ENCODE measurements at places on chromosomes 4 and X.

DNA sequence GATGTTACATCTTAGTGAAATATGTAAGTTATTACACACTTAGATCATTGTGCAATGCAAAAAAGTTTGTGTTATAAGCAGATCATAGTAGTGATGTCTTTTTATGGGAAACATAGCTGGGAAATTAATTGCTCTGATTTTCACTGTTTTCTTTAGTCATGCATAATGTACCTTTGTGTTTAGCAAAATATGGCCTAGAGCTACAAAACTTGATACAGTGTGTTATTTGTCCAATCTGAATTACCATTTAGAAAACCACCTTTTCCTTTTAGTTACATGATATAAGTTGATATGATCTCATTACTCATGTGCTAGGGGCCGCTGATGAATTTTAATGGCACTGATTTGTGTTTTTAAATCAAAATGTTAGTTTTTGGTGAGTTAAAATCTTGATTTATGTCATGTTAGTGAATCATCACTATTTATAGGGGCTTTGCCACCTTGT, 2.0 kb downstream of the BMPR1B start:
- DNase-seq, result no peak

GRCh38 chr4:156242390-156242789, 288.7 kb upstream of the CTSO start:
- no peak for DNase-seq

DNA sequence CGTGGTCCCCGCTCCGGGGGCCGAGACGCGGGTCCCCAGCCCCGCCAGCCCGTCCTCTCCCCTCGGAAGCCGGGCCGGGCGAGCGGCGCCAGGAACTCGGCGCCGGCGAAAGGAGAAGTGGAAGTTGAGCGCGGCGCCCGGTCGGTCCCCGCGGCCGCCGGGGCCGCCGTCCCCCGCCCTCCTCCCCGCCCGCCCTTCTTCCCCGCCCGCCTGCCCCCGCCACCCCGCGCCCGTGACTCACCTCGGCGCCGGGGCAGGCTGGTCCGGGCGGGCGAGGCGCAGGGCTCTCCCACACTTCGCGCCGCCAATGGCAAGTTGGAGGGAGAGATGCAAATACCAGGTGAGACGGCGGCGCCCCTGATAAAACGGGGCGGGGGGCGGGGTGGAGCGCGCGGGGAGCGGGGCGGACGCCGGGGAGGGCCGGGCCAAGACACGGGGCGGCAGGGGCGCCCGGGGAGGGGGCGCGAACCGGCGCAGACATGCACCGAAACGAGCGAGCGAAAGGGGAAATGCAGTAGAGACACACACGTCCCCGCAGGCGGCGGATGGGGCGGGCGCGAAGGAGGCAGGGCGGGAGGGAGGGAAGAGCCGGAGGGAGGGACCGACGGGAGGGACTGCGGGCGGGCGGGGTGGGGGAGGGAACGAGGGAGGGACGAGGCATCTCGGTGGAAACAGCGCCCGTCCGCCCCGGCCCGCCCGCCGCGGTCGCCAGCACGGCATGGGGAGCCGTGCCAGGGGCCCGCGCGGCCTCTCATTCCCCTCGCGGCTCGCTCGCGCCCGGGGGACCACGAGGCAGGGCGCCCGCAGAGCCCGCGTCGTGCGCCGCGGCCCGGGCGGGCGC, at the start of gene ELF4:
Gene ELF4 (minus strand): TSS at position 119 of the 841 bp plus-strand sequence. CDS start 29,167 bp downstream, outside the sequence.
- DNase-seq, result peak; percentile 70

- no peak for DNase-seq
Measured at GRCh38 chr4:78689700-78690323, 86.3 kb upstream of the BMP2K start.

DNA sequence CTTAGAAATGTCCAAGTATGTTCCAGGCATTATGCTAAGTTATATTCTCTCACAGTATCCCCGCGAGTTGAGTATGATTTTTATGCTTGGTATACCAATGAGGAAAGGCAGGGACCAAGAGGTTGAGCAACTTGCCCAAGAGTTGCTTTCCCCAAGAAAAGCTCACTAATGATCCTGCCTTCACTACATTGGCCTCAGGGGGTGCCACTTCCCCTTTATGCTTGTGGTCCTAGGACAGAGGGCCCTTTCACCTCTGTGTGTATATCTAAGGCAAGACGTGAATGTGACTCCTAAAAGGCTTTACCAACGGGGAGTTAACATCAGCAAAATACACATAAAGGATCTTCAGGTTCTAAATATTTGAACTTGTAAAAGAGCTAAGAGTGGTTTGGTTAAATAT, 164.4 kb upstream of the CPEB2 start:
- peak; percentile 23 for DNase-seq

- DNase-seq, result no peak
Measured at GRCh38 chr4:40963897-40964478, 214.2 kb downstream of the NSUN7 start.

DNA sequence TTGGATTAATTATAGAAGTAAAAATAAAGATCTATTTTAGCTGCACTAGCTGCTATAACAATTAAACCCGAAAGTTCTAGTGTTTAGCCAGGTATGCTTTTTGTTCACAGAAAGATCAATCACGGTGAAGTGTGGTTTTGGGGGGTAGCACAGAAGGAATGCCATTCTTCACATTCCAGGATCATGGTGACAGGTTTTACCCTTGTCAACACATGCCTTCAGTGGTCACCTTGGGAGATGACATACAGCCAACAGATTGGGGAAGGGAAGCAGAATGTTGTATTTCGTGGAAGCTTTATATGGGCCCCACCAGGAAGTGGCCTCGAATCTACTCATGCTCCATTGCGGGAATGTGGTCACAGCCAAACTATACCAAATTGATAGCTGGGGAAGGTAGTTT, 753.6 kb downstream of the RAPGEF2 start:
- no peak for DNase-seq

DNA sequence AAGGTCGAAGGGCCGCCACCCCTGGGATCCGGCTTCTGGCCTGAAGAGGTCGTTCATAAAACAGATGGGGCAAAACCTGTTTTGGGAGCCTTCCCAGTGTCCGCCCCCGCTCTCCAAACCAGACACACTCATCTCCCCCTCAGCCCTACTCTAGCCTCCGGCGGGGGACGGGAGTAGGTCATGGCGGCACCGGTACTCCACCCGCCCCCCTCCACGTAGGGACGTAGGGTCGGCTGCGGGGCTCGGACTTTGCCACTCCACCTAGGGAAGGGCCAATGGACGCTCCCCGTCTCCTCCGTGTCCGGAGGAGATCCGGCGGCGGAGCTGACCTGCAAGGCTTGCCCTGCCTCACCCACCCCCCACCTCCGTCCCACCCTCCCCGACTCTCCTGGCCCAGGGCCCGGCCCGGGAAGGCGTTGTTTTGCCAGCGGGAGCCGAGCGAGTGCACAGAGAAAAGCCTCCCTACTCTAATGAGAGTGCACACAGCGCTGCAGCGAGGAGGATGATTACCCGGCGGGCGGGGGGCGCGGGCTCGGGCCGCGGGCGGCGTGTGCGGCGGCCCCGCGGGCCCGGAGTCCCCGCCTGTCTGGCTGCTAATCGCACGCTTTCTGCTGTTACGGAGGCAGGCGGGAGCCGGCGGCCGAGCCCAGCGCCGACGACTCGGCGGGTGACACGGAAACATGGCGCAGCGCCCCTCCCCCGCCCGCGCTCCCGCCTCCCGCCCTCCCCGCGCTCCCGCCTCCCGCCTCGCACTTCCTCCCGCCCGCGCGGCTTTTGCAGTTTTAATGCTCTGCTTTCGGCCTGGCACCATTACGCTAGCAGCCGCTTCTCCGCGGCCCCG, 8.3 kb upstream of the BCOR start:
- DNase-seq, result peak; percentile 76

GRCh38 chr4:62460329-62460728, 1260.2 kb downstream of the ADGRL3 start:
- DNase-seq, result no peak

DNA sequence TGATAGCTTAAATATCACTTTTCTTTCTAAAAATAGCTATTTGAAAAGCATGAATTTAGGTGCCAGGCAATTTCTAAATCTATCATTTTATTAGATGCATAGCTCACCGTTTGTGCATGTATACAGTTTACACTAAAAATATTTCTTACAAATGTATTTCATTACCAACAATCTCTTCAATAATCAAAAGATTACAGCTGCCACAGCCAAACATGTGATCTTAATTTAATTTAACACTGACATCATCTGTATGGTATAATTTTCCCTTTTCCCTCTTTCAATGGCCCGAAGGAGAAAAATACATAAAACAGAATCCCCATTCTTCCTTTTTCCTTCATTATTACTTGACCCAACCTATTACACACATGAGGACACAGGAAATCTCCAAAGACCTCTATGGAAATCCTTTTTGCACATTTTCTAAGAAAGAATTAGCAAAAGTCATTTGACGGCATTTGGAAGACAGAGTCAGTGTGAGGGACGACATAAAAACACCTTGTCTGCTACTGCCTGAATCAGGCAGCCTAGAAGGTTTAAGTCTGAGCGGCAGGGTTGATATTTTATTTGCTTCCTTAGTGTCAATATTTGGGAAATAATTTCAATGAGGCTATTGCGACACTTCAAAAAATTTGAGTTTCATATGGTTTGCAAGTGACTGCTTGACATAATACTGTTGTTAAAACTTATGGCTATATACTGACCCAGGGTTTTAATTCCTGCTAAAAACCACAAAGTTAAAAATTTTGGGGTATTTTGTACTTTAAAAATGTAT, 111.2 kb downstream of the TTC29 start:
- no peak for DNase-seq

DNA sequence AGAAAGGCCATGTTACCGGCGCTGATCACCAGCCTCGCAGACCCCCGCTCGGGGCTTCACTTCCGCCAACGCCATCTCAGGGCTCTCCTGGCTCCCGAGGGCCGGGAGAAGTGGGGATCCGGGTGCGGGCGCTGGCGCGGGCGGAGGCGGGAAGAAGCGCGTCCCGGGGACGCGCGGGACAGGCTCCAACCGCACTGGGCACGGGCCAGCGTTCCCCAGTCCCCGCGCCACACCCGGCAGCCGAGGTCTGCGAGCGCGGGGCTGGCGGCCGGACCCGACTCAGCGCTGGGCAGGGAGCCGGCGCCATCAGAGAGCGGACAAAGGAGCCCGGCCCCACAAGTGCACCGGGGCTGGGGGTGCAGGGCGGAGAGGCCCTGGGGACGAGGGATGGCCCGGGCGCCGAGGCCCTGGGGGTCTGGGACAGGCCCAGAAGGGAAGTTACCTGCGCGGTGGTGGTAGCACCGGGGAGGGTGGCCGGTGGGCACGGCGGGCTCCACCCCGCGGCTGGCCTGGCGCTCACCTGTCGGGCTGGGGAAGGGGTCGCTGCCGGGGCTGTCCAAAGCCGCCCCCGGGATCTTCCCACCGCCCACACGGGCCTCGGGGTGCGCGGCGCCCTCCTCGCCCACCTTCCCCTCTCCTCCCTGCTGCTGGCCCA, 449 bp downstream of the CTPS2 start:
- DNase-seq, result peak; percentile 33

GRCh38 chrX:42954880-42955279, 176.9 kb upstream of the PPP1R2C start:
- DNase-seq, result peak; percentile 37

GRCh38 chr4:86401826-86402225, 42.0 kb upstream of the MAPK10 start:
- DNase-seq, result no peak

DNA sequence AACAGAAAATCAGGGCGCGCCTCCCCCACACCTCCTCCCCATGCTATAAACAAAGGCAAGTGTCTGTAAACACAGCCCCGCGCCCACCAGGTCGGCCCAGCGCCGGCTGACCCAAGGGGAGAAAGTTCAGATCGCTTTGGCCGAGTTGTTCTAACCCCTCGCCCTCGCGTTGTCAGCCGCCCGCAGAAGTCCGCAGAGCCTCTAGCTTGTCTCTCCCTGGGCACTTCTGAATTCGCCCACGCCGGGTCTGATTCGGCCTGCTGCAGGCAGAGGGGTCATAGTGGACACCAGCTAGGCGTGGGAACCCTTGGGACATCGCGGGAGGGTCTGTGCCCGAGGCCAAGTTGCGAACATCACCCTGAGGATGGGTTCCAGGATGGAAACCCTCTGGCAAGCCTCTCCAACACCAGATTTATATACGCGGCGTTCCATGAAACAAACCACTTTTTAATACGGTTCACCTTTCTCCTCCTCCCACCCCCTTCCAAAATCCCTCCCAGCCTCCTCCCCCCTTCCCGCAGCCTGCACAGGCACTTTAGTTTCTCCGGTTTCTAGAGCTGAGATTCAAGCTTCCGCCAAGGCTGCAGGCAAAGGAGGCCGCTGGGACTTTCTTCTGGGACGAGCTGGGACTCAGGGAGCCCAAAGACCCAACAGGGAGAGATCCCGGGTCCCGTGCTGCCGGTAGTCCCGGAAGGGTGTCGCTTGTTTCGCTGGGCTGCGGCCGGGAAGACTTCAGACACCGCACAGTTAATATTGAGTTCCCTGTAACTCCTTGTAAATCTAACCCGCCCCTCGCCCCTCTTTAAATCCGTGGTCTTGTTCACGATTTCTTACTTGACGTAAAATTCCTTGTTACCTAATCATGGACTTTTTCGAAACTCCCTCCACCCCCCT, 4.7 kb downstream of the HAND2 start:
- no peak for DNase-seq

DNA sequence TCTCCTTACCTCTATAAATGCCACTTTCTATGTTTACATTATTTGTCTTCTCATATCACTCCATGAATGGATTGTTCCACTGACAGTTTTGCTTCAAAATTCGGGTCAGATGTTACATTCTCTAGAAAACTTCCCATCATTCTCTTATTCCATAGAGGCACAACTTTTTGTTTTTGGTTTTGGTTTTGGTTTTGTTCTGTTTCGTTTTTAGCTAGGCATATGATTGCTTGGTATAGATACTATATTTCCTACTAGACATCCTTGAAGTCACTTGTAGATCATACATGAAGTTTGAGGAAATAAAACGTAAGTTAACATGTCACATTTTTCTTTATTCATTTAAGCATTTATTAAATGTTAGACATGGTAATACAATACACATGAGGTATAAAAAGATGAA, 961.0 kb downstream of the PCDH18 start:
- peak; percentile 93 for DNase-seq

DNA sequence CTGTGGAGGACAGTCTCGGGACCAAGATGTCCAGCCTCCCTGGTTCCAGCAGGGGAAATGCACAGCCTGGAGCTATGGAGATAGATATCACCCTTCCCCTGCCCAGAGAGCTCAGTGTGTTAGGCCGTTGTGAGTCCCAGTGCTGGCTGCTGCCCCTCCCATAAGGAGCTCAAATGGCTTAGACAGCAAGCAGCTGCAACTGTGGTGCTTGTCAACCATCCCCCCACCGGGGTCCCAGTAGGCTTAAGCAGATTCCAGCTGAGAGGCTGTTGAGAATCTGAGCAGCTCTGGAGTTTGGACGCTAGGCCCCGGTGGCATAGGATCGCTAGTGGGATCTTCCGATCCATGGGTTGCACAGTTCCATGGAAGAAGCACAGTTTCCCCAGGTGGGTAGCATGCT, 181.8 kb upstream of the POF1B start:
- no peak for DNase-seq

DNA sequence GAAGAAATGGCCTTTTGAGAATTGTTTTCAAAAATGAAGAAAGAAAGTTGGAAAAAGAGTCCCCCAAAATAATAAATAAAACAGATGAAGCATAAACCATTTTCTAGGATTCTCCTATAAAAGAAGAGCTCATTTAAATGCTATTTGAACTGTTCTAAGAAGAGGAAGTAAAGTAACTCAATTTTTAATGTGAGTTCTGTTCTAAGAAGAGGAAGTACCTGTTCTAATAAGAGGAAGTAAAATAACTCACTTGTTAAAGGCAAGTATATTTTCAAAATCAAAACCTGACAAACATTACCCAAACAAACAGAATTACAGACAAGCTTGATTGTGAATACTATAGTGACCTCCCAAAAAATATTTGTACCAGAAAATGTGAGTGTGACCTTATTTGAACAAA, 1326.3 kb downstream of the C4orf33 start:
- DNase-seq, result peak; percentile 61

- no peak for DNase-seq
Measured at GRCh38 chrX:8455557-8455956, 9.1 kb upstream of the VCX3B start.

Measured in OCI-M1 (cell line).